ENCODE measurements at places on chromosomes 12 and 14.

DNA sequence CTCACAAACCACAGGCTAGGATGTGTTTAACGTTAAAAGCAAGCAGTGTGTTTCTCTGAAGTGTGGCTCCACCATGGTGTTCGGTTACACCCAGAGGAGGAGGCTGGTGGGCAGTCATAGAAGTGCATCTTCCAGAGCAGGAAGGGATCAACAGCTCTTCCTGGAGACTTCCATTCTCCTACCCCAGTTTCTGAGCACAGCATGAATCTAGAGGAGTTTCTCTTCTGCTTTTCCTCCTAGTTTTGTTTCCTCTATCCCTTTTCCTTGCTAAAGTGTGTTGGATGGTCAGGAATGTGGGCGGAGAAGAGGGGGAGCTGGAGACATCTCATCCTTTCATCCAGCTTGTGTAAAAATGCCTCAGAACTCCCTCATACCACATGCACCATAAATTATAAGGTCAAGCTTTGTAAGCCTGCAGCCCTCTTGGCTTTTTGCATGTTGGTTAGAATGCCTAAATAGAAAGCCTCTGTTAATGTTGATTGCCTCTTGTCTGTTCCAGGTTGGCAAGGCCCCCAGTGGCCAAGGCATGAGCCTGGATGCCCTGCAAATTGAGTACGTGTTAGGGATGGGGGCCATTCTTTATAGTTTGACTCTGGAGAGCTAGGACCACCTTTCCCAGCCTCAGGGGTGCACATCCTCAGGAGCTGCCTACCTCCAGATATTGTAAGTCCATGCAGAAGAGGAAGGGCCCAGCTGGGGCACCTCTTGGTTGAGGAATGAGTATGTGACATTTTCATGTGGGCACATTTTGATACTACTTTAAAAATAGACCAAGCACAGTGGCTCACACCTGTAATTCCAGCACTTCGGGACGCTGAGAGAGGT lies 4.0 kb upstream of the CKAP4 start:
- DNase-seq, result no peak

DNA sequence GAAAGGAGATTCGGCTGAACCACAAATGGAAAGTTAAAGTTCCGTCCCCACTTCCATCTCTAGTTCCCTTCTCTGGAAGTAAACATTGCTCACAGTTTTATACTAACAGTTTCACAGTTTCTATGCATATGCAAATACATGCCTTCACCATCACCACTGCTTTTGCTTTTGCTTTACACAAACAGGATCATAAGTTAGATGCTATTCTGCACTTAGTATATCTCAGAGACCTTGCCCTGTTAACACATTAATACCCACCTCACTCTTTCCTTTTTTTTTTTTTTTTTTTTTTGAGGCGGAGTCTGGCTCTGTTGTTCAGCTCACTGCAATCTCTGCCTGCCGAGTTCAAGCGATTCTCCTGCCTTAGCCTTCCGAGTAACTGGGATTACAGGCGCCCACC lies 890 bp downstream of the TEP1 start:
- no peak for DNase-seq

DNA sequence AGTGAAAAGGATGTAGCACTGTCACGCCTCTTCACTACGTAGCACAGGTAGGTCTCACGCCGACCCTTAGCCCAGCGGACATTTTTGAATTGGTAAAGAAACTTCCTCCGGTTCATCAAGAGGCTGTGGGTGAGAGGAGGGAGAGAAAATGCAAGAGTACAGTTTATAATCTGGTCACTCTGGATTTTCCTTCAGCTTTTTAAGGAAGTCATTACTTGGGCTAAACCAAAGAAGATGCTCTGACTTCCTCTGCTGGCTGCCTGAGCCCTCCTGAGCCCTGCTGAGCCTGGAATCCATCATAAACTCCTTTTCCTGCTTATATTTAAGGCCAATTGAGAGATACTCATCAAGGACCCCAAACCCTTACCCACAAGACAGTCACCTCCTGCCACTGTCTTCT lies 5.8 kb downstream of the AICDA start:
- DNase-seq, result no peak

DNA sequence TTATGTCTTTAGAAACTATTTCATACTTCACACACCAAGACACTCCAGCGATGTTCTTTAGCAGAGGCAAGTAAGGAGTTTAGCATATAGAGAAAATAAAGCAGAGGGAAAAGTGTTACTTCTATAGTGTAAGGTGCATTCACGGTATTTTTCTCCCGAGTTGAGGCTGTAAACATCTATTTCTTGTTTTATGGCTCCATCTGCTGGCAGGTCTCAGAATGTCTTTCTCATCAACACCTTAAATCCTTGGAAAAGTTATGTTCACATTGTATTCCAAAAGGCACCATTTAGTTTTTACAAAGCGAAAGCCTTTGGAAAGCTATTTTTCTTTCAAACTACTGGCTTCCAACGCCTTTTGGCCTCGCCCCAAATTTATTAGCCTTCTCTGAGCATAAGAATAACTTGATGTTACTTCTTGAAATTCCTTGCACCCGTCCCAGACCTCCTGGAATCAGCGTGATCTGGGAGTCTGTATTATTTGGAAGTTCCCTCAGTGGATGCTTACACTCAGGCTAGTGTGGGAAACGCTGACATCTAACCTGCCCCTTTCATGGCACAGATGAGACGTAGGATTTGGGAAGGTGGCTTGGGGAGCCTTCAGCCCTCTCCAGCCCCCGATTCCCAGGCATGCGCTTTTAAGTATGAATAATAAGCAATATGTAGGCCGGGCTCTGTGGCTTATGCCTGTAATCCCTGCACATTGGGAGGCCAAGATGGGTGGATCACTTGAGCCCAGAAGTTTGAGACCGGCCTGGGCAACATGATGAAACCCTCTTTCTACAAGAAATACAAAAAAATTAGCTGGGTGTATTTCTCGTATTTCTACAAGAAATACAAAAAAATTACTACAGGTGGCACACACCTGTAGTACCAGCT lies 1.9 kb upstream of the PIWIL1 start:
- peak; percentile 64 for DNase-seq

GRCh38 chr12:39830852-39831520 lies 211.4 kb upstream of the ABCD2 start:
- no peak for DNase-seq

DNA sequence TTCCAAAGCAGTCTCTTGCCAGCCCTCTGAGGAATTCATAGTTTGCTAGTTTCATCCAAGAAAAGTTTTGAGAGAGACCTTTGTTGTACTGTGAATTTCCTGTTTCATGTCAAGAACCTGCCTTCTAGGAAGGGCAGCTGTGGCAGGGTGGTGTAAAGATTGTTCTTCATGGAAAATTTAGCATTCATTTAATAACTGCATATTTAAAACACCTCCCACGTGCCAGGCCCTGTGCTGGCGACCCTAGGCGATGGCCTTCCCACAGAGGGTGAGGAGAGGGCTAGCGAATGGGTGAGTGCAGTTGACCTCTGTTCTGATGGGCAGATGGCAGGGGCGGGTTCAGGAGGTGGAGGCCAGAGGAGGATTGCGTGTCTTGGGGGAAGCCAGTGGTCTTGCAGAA lies 43.2 kb downstream of the MLXIP start:
- DNase-seq, result no peak

- DNase-seq, result no peak
Measured at GRCh38 chr12:3945671-3946070, 72.5 kb upstream of the PARP11 start.

GRCh38 chr14:104072586-104072985 lies 12.9 kb upstream of the ASPG start:
- no peak for DNase-seq

GRCh38 chr12:46900734-46901463 lies 75.1 kb upstream of the SLC38A4 start:
- DNase-seq, result no peak

- no peak for DNase-seq
Measured at GRCh38 chr14:53515276-53515675, 362.2 kb upstream of the DDHD1 start.

DNA sequence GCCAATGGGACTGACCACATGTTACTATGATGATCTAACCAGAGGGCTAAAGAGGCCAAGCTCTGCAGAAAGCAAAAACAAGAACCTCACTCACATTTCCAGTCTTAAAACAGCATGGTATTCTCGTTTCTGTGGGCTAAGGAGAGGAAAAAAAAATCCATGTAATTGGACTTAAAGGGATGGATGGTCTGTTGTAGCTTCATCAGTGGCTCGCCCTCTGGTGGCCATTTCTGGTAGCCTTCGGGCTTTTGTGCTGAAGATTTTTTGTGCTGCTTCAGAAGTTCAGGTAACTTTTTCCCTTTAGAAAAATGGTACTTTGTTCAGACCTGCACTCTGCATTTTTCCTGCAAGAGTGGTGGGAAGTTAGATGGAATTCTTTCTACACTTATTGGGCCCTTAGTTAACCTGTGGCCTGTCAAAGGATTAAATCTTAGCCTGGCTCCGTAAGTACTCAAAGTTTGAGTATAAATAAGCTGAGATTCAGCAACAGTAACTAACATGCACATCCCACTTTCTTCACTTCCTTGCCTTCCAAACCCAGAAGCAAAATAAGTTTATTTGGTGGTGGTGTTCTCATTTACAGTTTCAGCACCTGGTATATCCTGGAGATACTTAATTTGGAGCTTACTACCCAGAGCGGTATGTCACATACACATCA lies 22.3 kb downstream of the DCAF4 start:
- peak; percentile 47 for DNase-seq

DNA sequence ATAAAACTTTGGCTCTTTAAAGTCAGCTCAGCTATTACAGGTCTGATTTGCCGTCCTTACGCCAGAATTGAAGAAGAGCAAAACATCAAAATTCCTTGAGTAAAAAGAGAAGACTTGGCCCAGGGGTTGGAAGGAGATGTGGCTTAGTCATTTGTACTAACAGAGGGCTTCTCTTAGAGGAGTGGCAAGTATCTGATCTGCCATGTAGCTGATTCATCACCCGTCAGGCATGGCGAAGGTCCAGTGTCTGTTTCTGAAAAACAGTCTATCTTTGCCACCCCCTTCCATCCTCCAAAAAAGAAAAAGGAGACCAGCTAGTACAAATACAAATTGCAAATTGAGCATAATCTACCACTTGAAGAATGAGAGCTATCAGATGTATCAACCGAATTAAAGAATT lies 91.9 kb downstream of the RAD52 start:
- DNase-seq, result no peak

- DNase-seq, result peak; percentile 37
Measured at GRCh38 chr12:132084621-132085290, 59.4 kb downstream of the DDX51 start.

- no peak for DNase-seq
Measured at GRCh38 chr12:69047990-69048389, 115.0 kb upstream of the CPM start.

DNA sequence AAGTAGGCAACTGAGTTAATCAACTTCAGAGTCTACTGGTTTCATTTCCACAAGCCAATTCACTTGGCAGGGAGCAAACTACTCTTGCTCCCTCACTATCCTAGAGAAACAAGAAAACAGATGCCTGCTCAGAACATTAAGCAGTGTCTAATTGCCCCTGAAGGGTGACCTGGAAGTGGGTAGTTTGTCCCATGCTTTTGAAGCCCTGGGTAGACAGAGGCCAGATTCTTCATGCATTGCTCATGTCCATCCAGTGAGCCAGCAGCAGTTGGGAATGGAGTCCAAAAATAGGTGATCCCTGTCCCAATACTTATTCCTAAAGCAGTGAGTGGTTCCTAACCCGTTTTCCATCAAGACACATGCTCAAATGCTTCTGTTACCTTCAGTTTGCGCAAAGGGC lies 48.8 kb downstream of the BICDL1 start:
- DNase-seq, result no peak

DNA sequence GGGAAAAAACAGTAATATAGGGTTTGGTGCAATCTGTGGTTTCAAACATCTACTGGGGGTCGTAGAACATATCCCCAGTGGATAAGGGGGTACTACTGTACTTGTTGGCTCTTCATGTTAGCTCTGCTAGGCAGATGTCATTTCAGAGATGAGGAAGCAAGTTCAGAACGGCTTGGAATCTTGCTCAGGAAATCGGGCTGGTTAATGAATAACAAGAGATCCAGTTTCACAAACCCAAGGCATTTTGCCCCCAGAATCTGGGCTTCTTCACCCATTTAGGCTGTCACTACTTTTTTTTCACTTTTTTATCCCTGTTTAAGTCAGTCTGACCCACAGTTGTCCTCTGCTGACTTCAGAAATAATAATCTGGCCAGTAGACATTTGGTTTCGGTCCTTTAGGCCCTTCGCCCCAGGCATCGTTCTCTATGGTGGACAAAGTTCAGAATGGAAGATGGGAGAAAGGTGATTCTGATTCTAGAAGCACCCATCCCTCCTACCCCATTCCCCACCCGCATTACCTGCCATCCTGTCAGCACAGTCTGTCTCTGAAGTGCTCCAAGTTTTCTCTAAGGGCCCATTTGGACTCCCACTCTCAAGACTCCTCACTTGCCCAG lies 4.5 kb downstream of the SUOX start:
- no peak for DNase-seq

- no peak for DNase-seq
Measured at GRCh38 chr12:113940357-113941207, 25.5 kb downstream of the RBM19 start.

DNA sequence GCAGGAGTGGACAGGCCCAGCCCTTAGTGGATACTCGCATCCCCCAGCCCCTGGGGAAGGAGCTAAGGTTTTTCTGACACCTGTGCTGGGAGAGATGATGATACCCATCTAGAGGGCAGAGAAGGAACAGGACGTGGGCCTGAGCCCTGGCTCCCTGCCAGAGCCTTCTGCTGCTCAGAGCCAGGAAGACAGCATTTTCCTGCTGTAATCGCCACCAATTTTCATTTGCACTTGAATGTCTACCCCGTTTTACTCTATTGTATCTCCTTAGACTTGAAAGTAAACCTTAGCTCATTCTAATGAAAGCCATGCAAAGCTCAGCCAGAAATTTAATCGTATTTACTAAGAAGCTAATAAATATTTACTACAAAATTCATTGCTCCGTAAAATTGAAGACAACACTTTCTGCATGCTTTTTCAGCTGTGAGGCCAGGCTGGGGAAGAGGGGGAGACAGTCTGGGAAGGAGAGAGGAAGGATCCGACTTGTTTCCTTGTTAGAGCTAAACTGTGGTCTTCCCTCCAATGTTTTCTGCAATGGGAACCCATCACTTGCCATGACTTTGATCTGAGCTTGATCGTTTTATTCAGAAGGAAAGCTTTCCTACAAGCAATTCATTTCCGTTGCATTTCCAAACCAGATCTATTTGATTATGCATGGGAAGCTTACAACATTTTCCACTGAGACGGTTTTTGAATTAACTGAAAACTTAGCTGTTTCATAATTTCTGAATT lies 17.6 kb upstream of the TRAF3 start:
- DNase-seq, result no peak

DNA sequence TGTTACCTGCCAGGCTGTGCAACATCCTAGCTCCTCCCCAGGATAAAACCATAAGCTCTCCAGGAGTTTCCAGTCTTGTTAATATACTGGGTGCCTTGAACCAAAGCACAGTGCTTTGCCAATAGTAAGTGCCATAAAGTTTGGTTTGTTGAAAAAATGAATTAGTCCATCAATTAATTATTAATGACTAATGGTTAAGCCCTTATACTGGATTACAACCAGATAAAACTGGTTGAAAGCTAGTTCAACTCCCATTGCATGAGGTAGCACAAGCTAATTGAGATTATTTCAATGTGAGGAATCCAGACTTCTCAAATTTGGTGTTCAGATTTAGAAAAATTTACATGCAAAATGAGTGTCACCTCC lies 1.6 kb upstream of the KRT3 start:
- DNase-seq, result no peak
